ENCODE measurements at places on chromosomes 16 and 17.

DNA sequence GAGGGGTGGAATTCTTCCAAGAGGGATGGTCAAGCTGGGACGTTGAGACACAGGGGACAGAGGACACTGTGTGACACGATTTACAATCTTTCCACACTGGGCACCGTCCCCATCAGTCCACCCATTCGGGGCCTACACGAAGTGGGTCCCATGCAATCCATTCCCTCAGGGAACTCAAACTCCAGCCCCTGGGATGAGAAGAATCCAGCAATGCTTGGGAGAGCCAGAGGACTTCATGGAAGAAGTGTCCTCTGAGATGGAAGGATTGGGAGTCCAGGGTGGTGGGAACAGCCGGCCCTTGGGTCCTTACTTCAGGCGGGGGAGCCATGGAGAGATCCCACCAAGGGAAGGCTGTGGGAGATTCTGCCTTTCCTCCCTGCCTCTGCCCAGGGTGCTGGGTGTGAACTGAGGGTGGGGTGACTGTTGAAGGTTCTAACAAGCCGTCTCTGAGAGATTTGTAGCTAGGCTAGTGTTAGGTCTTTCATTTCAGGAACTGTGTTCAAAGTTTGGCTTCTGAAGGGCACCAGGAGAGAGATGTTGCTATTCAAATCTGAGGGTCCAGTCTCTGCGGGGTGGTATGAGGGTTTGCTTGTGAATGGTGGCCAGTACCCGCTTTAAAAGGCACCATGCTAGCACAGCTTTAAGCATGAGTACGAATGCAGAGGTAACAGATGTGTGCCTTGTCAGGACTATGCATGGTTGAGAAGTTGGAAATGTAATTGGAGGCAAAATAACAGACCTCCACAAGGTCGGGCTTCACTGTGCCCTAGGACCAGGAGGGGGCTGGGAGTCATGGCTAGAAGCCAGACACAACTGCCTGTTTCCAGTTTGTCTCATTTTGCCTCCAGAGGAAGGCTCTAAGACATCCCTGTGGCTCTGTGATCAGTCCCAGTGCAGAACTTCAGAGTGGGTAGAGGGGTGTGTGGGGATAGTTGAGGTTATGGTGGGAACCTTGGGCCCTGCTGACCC lies 1.9 kb downstream of the ATP1B2 start:
- no peak for DNase-seq

- peak; percentile 30 for DNase-seq
Measured at GRCh38 chr16:19375561-19376158, 42.0 kb upstream of the TMC5 start.

DNA sequence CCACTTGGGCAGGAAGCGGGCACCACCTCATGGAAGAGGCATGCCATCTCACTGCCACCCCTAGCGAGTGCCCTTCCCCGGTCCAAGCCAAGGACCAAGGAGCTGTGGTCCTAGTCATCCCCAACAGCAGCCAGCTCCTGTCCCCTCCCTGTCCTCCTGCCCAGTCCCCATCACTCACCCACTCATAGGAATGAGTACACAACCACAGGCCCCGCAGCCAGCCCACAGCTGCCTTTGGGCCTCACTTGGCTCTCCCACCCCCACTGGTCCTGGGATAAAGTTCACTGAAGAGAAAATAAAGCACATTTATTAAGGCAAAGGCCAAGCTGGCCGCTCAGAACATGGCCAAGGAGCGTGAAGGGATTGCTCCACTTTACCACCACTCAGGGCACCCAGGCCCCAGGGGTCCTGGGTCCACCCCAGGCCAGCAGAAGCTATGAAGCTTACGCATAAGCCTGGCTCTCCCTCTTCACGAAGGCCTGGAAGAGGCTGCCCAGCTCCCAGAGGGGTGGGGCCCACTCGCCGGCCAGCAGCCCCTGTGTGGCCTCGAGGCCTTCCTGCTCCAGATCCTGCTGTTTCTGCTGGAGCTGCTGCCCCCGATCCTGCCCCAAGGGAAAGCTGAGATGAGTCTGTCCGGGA lies 3.6 kb downstream of the SCRN2 start:
- DNase-seq, result no peak

- DNase-seq, result no peak
Measured at GRCh38 chr17:83057793-83058265, 21.6 kb upstream of the METRNL start.

- DNase-seq, result no peak
Measured at GRCh38 chr17:58060596-58061191, 22.5 kb upstream of the DYNLL2 start.

GRCh38 chr17:32828822-32829221 lies 48.1 kb downstream of the MYO1D start:
- no peak for DNase-seq

DNA sequence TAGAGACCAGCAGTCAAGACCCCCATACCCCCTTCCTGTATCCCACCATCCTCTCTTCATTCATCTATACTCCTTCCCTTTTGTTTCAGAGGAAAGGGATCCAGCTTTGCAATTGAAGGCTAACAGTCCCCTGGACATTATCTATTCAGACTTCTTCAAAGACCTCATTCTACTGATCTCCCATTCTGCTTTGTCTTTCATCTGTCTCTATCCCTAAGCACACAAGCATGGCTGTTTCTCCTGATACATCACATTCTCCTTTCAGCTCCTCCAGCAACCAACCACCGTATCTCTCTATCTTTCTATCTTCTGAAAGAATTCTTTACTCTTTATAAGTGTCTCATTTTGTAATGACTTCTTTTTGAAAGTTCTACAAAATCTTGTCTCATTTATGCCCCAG lies 9.7 kb upstream of the ARHGAP17 start:
- no peak for DNase-seq
